H1 (cell line): ENCODE measurements at places on chromosomes 5 and 9. TPM values are rescaled to one million over a fixed set of nuclear protein-coding genes. Genes with fewer than 3 reads are reported as not detected.

PCDHGA10 gene
- 2.1 and 2.2 TPM in 2 replicates for total RNA-seq

GRCh38 chr9:38277601-38278200, 114.8 kb upstream of the ALDH1B1 start:
- DNase-seq = no peak

GRCh38 chr9:84917366-84918070, 248.0 kb downstream of the NTRK2 start:
- no peak for DNase-seq

DNA sequence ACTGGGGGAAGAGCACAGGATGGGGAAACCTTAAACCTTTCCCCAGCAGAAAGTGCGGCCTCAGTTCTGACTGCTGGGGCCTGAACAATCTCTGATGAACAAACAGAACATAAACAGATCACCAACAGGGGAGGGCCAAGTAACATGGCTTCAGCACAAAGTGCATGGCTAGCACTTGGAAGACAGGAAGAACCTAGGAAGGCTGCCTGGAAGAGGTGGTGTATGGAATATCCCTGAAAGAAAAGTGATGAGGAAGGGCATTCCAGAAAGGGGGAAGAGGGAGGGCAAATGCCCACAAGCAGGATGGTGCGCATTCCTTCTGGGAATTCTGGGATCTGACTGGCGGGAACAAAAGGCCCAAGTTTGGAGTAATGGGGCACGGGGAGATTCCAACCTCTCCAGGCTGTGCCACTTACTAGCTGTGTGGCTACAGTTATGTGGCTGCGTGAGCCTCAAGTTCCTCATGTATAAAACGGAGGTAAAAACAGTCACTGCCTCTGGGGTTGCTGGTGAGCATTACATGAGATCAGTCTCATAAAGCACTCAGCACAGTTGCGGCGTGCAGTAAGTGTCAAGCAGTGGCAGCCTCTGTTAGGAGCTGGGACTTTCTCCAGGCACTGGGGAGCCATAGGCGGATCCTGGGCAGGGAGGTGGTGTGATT, 1.6 kb downstream of the PDGFRB start:
- DNase-seq = no peak

GRCh38 chr5:124102486-124102885, 590.5 kb downstream of the CSNK1G3 start:
- no peak for DNase-seq

DNA sequence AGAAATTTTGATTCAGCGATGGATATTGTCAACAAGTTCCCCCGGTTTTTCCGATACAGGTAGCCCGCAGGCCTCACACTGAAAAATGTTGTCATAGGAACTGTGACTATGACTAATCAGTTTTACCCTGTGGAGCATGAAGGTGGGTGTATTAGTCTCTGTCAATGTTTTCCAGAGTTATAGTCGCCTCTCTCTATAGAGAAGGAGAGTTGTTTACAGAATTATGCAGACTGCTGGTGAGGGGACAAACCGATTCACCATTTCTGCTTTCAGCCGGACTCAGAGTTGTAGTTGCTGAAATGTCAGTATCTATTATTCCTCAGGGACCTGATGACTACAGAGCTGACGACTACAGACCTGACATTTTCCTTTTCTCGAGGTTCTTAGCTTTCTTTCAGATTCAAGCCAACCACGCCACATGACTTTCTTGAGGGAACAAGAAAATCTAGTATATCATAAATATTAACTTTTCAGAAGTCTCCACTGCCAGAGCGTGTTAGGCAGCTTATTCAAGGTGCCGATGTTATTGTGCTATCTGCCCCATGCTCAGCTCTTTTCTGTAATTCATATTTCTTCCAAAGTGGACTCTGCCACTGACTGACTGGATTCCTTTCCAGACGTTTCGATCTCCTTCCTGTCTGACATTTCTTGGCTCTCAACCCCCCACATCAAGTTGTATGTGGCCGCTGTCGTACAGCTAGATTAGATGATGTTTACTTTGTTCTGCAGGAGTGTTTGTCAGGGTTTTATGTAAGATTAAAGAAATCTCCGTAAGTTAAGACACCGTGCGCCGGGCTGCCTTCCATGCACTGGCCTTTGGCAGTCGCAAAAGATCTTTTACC, 178.1 kb downstream of the FGF1 start:
- no peak for DNase-seq
